ENCODE measurements at places on chromosomes 11 and 22.

DNA sequence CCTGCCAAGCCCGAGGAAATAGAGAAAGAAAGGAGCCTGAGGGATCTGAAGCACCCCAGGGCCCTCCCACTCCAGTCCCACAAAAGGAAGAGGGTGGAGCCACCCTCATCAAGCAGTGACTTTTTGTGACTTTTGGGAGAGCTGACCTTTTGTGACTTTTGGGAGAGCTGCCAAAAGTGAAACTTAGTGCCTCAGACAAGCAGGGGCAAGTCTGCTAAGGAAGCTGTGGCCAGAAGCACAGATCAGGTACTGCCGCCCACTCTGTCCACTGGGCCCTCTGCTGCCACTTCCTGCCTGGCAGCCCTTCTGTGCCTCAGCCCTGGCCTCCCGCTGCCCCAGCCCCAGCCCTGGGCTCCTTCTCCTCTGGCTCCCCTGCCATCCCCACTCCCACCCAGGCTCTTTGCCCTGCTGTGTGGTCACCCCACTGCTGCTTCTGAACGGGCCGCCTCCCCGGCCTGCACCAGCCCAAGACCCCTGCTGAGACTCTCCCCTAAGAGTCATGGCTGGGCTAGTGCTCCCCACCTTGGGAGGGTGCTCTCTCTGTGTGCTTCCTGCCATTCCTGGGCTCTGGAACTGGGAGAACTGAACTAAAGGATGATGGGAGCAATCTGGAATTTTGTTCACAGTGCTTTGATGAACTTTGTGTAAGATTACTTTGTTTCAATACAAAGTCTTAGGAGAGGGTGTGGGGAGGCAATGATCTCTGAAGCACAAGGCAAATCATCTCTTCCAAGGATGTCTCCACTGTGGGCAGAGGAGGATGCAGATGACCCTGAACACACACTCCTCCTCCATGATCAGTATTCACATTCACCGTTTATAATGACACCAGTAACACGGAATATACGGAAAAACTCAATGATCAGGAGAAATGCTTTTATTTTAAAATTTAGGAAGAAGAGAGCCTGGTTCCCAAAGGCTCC lies at the start of gene APOBEC3H:
APOBEC3H (plus strand) TSS at position 147 of the 923 bp plus-strand sequence. CDS start 3,035 bp downstream, outside the sequence.
- DNase-seq = peak; percentile 7

GRCh38 chr11:32109138-32109537 lies 18.3 kb downstream of the RCN1 start:
- no peak for DNase-seq

- no peak for DNase-seq
Measured at GRCh38 chr11:83502041-83502440, 215.9 kb upstream of the CCDC90B start.

DNA sequence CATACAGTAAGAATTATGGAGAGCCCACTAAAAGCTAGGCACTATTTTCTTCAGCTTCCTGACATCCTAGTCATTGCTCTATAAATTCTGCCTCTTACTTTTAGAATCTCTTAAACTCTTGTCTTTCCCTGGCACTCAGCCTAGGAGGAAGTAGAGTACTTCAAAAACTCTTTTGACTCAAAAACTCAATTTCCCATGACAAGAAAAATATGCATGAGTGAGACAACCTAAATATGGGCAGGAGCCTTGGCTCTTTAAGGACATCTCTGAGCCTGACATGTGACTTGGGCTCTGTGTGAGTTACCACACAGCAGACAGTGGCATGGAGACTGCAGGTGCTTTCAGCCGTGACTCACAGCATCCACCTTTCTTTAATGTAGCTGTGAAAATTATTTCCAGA lies 97.5 kb upstream of the CCDC179 start:
- no peak for DNase-seq

- no peak for DNase-seq
Measured at GRCh38 chr22:19891317-19892256, 36.9 kb upstream of the GNB1L start.

GRCh38 chr11:119991022-119991404 lies 146.9 kb downstream of the TRIM29 start:
- DNase-seq = no peak

DNA sequence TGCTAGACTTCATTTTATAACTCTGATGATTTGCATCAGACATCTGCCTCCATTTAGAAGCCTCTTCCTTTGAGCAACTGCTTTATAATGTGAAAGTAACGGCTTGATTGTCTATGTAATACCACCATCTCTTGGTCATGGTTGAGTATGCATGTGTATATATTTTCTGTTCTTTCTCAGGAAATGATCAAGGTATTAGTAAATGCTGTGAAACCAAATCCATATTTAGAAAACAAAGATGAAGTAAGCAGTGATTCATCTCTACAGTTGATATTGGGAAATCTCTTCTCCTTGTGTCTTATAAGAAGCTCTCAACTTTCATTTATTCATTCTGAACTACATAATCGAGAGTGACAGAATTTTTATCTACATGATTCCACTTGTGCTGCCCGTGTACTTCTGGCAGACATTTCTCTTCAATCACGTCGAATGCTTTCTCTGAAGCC lies 104.6 kb upstream of the ANO3 start:
- no peak for DNase-seq

- no peak for DNase-seq
Measured at GRCh38 chr22:42937164-42937843, 77.6 kb downstream of the PACSIN2 start.

DNA sequence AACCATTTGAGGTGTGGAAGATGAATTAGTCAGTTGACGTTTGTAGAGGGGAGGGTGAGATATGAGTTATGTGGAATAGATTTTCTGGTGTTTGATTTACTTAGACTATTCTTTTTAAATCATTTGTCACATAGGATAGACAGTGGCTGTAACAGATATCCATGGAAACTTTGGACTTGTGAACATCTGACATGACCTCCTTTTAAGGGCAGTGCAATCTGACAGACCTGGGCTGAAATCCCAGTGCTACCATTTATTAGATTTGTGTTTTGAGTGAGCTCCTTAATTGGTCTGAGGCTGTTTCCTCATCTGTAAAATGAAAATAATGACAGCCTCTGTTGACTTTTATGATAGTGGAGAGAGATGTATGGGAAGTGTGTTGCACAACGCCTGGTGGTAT lies 159.9 kb downstream of the TEAD1 start:
- no peak for DNase-seq

- DNase-seq = no peak
Measured at GRCh38 chr11:6673523-6674218, 9.5 kb downstream of the MRPL17 start.

DNA sequence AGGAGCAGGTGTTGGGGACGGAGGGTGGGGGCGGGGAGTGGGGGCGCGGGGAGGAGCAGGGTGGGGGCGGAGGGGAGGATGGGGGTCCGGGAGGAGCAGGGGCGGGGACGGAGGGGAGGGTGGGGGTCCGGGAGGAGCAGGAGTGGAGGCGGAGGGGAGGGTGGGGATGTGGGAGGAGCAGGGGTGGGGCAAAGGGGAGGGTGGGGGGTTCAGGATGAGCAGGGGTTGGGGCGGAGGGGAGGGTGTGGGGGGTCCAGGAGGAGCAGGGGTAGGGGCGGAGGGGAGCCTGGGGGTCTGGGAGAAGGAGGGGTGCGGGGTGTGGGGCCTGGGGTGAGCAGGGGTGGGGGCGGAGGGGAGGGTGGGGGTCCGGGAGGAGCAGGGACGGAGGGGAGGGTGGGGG lies 17.1 kb downstream of the CRELD2 start:
- no peak for DNase-seq

DNA sequence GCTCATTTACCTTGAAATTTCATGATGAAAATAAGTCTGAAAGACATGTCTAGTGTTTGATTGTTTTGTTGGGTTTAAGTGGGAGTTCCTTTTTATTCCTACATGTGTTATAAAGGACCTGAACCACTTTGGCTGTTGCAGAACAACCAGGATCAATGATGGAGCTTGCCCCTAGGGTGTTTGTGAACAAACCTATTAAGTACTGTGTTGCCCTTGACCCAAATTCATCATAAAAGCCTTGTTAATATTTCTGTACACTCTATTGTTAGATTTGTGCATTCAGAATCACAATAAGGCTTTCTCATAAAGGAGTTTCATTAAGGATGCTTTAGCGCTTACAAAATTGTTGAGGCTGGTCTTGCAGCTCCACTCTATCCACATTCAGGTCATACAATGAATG lies 452.6 kb downstream of the NELL1 start:
- no peak for DNase-seq

- DNase-seq = no peak
Measured at GRCh38 chr11:118641397-118642019, 34.1 kb downstream of the PHLDB1 start.

- no peak for DNase-seq
Measured at GRCh38 chr11:17558916-17559315, 11.9 kb downstream of the OTOG start.

DNA sequence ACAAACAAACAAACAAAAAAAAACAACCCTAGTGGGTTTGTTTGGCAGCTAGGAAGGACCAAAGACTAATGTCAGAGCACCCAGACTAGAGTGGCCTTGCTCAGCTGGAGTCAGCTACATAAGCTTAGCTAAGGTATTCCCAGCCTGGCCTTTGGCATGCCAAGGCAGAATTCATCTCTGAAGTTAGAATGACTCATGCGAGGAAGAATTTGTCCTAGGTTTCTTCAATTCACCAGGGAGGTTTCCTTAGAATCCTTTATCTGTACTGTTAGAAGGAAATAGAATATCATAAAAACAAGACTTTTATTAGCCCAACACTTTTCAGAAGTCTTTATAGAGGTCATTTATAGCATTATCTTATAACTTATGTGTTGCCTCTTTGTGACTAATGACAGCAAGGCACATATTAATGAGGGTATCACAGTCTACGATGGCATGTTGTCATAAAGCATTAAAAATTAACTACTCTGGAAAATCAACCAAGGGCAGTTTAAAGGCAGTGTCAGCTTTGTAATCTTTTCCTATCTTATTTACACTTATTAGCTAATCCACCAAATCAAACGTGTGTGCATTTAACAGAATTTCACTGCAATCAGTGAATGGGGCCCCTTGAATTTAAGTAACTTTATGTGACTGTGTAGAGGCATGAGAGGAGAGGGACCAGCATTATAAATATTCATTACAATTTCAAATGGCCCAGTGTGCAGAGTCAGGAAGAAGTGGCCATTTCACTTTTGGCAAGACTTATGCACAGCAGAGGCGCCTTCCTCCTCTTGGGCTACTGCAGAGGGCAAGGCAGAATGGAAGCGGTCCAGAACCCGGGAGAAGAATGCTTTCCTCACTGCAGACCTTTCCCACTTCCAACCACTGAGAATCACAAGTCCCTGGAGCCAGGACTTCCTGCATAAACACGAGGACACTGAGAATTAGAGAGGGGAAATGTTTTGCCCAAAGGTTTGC lies 36.3 kb downstream of the SLC5A1 start:
- no peak for DNase-seq

DNA sequence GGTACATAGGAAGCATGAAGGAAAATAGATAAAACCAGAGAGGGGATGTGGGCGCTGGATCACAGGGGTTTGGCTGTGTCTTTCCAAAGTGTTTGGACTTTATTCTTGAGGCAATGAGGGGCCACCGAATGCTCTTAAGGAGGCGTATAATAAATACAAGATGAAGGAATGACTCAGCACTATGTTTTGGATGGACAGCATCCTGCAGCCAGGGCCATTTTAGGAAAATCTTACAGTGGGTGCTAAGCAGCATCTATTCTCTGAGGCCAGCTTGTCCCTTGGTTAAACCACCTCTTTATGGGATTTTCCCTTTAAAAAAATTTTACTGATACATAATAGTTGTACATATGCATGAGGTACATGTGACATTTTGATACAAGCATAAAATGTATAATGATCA lies 4.3 kb upstream of the LDHA start:
- no peak for DNase-seq

DNA sequence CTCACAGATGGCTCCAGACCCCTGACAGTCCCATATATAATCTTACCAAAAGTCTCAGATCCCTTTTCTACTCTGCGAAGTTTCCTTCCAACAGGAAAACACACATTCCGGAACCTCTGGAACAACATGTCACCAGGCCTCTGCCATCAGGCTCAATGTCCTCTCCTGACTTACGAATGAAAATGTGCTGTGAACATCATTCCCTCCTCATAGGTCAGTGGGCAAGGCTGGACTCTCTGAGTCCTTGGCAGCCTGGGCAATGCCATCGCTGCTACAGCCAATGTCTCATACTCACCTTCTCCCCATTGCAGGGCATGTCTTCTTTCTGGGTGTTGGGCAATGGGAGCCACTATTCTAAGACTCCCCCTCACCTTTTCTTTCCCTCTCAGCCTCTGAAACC lies 1.7 kb upstream of the HPX start:
- no peak for DNase-seq

GRCh38 chr22:46515208-46516111 lies 22.0 kb downstream of the CELSR1 start:
- DNase-seq = no peak

DNA sequence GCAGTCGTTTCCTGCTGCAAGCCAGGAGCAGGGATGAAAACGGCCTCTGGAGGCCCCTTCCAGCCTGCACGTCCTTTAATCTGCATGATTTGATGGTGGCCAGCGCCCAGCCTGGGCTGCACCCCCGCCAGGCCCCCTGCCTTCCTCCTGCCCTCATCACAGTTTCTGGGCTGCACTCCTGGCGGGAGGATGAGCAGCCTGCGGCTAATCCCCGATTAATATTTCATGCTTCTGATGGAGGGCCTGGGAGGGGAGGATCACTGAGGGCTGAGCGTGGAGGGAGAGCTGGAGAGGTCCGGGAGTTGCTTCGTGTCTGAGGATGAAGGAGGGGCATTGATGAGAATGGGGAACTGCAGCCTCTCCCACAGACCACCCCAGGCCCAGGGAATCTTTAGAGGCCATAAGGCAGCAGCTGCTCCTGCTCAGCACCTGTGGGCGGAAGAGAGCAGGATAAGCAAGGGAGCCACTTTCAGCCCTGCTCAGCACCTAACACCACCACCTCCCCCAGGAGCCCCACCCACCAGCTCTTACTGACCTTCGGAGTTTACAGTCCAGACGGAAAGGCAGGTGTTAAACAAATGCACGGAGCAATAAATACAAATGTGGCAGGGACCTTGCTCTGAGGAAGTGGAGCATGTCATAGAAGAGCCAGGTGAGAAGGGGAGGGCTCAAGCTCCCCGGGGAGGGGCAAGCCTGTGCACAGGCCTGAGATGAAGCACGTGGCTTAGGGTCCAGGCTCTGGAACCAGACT lies 135.0 kb upstream of the NECTIN1 start:
- no peak for DNase-seq

- DNase-seq = no peak
Measured at GRCh38 chr22:45515676-45516075, 13.0 kb downstream of the FBLN1 start.

DNA sequence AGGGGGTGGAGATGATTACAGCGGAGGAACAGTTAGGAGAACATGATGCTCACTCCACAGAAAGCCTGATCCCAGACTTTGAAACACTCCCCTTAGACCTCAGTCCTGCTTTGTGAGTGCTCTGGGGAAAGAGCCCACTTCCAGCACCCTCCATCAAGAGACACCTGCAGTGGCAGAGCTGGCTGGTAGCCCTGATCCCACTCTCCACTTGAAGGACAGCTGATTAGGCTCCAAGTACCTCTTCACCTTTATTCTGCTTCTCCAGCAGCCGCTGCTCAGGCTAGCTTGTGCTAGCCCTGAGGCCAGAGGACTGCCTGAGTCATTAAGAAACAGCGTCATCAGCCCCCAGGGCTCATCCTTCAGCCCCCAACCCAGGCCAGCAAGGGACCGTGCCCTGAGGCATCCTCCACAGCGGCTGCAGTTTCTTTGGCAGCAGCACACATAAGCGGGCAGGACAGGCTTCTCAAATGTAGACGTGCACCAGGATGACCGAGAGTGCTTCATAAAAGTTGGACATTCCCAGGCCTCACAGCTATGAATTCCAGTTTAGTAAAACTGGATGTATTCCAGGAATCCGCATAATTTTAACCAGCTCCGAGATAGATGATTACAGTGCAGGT lies 146.0 kb upstream of the TBCEL start:
- DNase-seq = no peak

GRCh38 chr11:35111161-35112055 lies 27.6 kb upstream of the CD44 start:
- no peak for DNase-seq
